ENCODE measurements at places on chromosomes 16 and 17.

GRCh38 chr17:13601776-13602551 is at the start of gene HS3ST3A1:
HS3ST3A1 (minus strand) TSS chr17:13601929; CDS start chr17:13601129, 800 bp downstream.
- DNase-seq = no peak

- no peak for DNase-seq
Observed at GRCh38 chr17:69406941-69407340, 7.6 kb upstream of the MAP2K6 start.

DNA sequence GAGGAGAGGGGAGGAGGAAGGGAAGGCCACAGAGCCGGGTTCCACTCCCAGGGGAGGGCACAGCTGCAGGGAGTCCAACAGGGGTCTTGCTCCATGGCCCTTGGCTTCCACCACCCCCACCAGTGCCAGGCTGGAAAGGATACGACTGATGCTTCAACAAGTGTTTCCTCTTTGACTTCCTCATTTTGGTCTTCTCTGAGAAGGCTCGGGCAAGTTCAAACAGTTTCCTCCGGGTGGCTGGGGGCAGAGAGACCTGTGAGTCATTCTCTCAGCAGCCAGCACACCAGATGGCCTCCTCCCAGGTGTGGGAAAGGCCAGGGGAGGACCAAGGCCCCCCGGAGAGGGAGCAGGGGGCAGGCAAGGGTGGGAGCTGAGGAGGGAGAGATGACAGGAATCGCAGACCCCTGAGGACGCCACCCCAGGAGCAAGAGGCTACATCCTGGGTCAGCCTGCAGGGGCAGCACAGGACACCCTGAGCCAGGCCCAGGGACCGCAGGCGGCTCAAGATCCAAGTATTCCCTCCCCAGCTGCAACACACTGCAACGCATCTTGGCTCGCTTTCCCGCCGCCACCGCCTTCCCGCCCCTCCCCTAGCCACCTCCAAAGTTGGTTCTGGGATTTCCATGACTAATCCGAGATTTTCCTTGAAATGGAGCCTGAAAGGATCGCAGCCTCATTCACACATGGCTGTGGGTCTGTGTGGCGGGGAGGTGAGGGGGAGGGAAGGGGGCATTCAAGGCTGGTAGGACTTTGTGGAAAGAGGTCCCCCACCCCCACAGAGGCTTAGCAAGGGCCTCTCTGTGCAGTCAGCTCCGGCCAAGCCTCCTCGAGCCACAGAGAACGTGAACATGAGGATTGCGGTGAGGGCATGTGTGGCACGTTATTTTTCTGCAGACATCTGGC is 18.4 kb upstream of the MRPS23 start:
- no peak for DNase-seq

DNA sequence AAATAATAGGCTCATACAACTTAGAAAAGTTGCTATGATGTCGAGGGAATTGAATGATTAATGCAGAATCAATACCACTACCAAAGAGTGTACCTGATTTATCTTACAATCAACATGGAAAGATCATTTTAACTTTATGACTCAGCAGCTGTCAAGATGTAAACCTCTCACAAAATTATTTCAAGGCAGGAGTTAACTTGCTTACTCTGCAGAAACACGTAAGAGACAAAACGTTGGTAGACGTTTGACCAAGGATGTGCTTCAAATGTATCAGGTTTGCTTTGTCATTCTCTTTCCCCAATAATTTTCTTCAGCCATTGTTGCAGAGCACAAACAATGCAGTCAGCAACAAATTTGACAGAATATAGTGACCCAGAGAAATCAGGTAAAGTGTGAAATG is 415.8 kb upstream of the KIF2B start:
- no peak for DNase-seq

GRCh38 chr16:57147381-57148221 is 38.2 kb downstream of the PSME3IP1 start:
- DNase-seq = no peak

DNA sequence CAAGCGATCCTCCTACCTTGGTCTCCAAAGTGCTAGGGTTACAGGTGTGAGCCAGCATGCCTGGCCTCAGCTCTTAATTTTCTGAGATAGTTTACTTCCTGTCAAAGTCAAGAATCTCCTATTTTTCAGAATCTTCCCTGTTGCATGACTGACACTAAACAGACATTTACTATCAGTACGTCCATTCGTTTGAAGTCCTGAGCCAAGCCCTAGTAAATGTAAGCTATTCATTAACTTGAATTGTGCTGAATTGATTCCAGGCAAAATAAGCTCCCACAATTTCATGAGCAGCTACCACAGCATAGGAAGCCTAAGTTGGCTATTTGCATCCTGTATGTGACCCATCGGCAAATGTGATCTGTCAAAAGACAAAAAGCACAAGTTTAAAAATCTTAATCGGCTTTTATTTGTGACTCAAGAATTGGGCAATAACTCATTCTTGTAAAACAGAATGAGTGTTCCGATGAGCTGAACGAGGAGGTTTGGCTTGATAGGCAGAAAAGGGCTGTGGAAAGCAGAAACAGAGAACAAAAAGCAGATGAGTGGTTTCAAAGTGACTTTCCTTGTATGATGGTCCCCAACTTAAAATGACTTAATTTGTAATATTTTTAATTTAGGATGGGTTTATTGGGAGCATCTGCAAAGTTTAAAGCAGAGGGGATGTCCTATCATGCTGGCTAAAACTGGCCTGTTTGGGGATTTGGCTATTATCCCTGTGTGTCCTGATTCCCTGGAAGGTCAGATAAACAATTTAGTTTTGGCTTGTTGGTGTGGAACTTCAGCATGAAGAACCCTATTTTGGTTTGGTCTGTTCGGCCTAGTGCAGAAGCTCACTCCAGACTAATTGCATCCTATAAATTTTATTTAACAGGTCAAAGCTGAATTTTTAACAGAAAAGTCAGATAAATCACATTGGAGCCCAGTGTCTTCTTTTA is 14.2 kb downstream of the RNF112 start:
- no peak for DNase-seq

DNA sequence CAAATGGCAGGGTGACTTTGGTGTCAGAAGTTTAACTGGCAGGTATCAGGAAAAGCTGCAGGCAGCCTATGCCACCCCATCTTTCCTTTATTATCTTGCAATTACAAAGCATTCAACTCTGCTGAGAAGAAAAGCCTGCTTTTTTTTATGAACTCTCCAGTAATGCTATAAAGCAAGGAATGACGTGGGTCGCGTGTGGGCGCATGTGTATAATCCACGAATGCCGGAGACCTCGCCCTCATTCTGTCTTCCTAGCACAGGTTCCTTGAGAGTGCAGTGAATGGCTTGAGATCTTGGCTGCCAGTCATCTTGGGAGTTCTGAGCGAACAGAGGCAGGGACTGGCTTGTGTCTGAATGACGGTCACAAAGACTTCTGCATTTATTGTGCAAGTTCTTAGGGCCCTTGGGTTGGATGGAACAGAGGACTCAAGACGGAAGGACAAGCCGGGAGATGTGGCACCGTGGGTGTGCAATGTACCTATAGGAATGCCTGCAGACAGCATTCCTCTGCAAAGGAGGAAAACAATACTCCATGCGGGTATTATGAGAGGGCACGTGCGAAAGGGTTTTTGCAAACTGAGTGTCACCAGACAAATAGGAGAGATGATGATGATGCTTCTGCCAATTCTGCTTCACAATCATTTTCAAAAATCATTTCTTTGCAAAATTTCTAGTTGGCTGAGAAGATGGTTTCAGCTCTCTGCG is 96.1 kb upstream of the ELAC2 start:
- no peak for DNase-seq

DNA sequence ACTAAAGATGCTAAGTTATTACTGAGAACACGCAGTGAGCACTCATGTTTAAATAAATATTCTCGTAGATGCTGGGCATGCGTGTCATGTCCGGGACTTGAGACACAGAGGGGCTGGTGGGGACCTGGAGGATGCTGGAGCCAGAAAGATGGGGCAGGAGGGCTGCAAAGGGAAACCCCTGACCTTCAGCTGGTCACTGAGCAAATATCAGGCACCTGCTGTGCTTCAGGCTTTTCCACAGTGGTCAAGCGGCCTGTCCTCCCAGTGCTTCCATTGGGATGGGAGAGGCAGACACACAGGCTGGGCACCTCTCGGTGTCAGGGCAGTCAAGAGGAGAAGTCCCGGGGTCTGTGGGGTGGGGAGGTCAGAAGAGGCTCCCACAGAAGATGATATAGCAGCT is 211.4 kb downstream of the GSG1L start:
- no peak for DNase-seq

DNA sequence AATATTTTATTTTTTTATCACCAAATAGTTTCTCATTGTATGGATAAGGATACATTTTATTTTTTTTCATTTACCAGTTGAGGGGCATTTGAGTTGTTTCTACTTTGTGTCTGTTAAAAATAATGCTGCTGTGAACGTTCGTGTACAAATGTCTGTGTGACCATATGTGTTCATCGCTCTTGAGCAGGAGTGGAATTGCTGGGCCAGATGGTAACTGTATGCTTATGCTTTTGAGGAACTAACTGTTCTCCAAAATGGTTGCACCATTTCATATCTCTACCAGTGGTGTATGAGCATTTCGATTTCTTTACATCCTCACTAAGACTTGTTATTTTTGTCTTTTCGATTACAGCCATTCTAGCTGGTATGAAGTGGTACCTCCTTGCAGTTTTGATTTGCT is 212.5 kb upstream of the N4BP1 start:
- DNase-seq = no peak
